ENCODE measurements at places on chromosomes 12 and 14. TPM values are rescaled to one million over a fixed set of nuclear protein-coding genes. Genes with fewer than 3 reads are reported as not detected.

The KCNC2 gene
- total RNA-seq, result not detected

The SALL2 gene
- 2.9 TPM for total RNA-seq

The COX14 gene
- 51.1 TPM for total RNA-seq

The PZP gene
- total RNA-seq, result not detected

The HRK gene
- total RNA-seq, result not detected

The RPL10L gene
- not detected for total RNA-seq

The ITGA7 gene
- 1.2 TPM for total RNA-seq

The PIK3C2G gene
- not detected for total RNA-seq

The ZBTB42 gene
- 2.9 TPM for total RNA-seq

The RD3L gene
- total RNA-seq, result not detected

- peak; percentile 66 for DNase-seq
- no peaks in the 10 kb centered on the region for H3K27me3 ChIP-seq
- H3K4me3 ChIP-seq, result no peak overlapping the region
- H3K27ac ChIP-seq, result no peak overlapping the region
- peaks cover 18% of the 10 kb centered on the region for H3K4me1 ChIP-seq
Observed at GRCh38 chr12:96061864-96062453, 26.6 kb upstream of the LTA4H start.

GRCh38 chr14:24362241-24362960 is 5.6 kb upstream of the NFATC4 start:
- no peak overlapping the region for H3K27ac ChIP-seq
- DNase-seq, result no peak
- H3K4me3 ChIP-seq, result no peak overlapping the region

DNA sequence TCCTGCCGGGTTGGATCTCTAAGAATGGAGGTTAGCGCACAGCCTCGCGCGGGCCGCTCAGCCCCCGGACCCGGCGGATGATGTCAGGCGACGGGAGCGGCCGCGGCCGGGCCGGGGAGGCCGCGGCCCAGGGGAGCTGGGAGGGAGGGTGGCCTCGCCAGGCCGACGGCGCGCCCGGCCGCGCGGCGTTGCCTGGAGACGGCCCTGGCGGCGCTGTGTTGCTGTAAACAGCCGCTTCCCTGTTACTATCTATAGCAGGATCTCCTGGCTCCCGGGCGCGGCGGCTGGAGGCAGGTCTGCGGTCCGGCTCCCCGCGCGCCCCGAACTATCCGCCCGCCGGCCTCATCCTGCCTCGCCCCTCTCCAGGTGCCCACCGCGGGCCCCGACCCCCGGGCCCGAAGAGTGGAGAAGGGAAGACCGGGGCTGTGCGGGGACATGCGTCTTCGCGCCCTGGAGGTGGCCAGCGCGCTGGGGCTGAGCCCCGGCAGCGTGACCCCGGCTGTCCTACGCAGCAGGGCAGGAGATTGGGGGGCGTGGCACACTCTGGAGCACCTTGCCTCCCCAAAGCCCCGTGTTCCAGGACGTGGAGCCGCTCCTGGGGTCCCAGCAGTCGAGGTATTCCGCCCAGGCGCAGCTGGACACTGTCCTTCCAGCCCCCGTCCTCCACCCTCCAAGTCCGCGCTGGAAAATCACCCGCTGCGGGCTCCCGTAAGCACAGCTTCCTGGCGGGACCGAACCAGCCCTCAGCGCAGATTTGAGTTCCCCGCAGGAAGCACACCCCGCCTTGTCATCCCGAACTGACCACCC is 1.4 kb upstream of the FOS start:
- peak overlapping the region; percentile 88 for H3K4me3 ChIP-seq
- H3K27ac ChIP-seq, result no peak overlapping the region
- H3K36me3 ChIP-seq, result peaks cover 24% of the 10 kb centered on the region
- DNase-seq, result peak; percentile 85
- H3K27me3 ChIP-seq, result peaks cover 4% of the 10 kb centered on the region

DNA sequence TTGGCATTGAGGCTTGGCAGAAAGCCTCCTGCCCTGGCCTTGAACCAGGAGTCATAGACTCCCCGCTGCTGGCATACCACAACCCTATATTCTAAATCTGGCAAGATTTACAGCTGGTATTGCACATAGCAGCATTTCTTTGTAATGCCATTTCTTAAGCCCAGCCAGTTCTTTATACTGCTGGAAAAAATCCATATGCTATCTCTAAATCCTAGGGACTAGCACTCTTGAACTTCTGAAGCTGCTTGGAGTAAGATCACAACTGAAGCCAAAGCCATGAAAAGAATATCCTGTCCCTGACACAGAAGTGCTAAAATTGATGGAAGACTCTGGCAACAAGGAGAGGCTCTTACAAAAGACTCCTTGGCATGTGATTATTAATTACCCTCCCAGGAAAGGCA is 89.3 kb downstream of the KCNC2 start:
- no peak overlapping the region for H3K4me3 ChIP-seq
- DNase-seq, result no peak
- H3K4me1 ChIP-seq, result no peaks in the 10 kb centered on the region
- no peaks in the 10 kb centered on the region for H3K36me3 ChIP-seq
- H3K27me3 ChIP-seq, result no peaks in the 10 kb centered on the region
- H3K27ac ChIP-seq, result no peak overlapping the region

DNA sequence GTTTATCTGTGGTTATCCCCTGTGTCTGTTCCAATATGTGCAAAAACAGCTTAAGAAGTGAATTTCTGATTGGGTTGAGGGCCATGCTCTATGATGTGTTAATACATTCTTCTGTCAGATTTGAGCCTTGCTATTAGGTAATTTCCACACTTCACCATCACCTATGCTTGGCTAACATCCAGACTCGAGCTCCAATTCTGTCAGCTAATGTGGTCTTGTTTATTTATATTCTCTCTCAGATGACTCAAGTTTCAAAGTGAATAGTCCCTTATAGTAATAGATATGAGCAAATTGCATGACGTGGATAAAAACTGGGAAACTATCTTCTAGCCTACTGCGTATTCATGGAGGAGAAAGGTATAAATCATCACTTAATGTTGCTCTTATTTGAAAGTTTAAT is 451.3 kb downstream of the SNAPC1 start:
- no peaks in the 10 kb centered on the region for H3K4me1 ChIP-seq
- no peaks in the 10 kb centered on the region for H3K36me3 ChIP-seq
- H3K27ac ChIP-seq, result no peak overlapping the region
- no peak overlapping the region for H3K4me3 ChIP-seq
- no peak for DNase-seq
- no peaks in the 10 kb centered on the region for H3K27me3 ChIP-seq

GRCh38 chr12:122081083-122081696 is 2.6 kb downstream of the MLXIP start:
- H3K4me3 ChIP-seq, result peak overlapping the region; percentile 96
- H3K27me3 ChIP-seq, result no peaks in the 10 kb centered on the region
- DNase-seq, result no peak
- H3K36me3 ChIP-seq, result peaks cover 9% of the 10 kb centered on the region

DNA sequence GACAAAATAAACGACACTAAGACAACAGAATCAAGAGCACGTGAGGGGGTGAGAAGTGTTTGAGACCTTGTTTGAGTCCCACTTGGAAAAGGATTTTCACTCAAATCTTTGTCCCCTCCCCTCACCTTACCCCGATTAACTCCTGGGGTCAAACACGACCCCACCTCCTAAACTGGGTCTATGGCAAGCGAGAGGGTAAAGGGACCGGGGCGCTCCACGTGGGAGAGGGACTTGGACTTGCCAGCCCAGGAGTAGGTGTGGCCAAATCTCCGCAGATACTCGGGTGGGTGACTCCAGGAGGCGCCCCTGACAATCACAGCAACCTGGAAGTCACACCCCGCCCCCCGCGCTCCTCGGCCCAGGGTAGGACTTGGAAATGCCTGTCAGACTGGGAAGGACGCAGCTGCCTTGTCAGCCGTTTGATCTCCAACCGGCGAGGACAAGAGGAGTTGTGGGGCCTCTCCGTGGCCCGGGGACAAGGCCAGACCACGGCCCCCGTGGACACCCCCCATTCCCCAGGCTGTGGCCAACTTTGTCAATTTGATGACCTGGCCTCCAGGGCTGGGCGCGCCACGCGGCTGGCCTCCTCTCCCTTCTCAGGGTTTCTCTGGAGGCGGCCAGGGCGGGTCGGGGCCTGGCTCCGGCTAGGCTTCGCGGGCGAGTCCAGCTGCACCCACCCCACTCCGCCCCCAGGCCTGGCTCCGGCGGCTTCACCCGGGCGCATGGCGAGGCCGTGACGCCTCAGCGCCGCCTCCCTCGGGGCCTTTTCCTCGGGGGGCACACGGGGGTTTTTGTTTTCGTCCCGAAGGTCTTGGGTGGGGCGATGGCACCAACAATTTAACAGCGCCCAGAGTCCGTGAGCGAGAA is 1.1 kb upstream of the BCL11B start:
- no peaks in the 10 kb centered on the region for H3K27me3 ChIP-seq
- peaks cover 35% of the 10 kb centered on the region for H3K4me1 ChIP-seq
- H3K36me3 ChIP-seq, result peaks cover 6% of the 10 kb centered on the region

DNA sequence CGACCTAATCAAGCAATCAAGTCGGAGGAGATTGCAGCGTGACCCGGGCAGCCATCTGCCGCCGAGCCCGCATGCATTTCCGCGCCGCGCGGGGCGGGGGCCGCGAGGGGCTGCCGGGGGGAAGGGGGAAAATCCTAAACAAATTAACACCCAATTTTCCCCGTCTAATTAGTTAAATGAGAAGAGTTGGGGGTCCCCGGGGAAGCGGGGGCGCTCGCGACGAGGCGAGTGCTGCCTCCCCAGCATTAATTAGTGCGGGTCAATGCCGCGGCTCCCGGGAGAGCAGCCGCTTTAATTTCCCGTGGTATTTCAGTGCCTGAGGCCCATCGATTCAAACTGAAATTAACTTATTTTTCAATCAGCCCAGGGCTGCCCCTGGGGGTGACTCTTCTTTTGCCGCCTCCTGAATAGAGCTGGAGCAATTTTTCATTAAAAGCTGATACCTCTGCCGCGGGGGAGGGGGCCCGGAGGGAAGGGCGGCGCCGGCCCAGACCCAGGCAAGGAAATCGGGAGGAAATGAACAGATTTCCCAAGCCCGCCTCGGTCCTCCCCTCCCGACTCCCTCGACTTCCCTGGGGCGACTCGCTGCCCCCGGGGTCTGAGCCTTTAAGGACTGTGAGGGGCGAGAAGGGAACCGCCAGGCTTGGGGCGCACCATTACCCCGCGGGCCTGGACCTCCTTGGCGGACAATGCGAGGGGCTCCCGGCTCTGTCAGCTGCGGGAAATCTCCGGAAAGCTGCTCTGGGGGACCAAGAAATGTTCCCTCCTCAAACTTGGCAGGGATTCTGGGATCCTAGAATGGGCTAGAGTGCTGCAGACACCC is 18.9 kb downstream of the VSX2 start:
- H3K36me3 ChIP-seq, result no peaks in the 10 kb centered on the region
- H3K4me1 ChIP-seq, result peaks cover 15% of the 10 kb centered on the region
- H3K4me3 ChIP-seq, result peak overlapping the region; percentile 67
- H3K27me3 ChIP-seq, result peaks cover 8% of the 10 kb centered on the region
- no peak for DNase-seq

DNA sequence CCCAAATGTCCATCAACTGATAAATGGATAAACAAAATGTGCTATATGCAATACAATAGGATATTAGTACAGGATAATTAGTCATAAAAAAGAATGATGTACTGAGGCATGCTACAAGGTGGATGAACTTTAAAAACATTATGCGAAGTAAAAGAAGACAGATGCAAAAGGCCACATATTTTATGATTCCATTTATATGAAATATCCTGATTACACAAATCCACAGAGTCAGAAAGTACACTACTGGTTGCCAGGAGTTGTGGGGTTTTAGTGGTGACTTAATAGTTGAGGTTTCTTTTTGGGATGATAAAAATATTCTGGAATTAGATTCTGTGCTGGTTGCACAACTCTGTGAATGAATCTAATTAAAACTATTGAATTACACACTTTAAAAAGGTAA is 12.6 kb downstream of the TRIM9 start:
- no peak for DNase-seq
- H3K36me3 ChIP-seq, result no peaks in the 10 kb centered on the region
- no peak overlapping the region for H3K27ac ChIP-seq

All from CD4-positive, alpha-beta T cell (primary cell).